ENCODE measurements at places on chromosomes 12 and 14. TPM values are rescaled to one million over a fixed set of nuclear protein-coding genes. Genes with fewer than 3 reads are reported as not detected.
A peak's percentile ranks its signal among the peaks of the same experiment; 100 is the strongest.

GRCh38 chr12:132356691-132357622 is 27.6 kb upstream of the GALNT9 start:
- no peak for DNase-seq

DNA sequence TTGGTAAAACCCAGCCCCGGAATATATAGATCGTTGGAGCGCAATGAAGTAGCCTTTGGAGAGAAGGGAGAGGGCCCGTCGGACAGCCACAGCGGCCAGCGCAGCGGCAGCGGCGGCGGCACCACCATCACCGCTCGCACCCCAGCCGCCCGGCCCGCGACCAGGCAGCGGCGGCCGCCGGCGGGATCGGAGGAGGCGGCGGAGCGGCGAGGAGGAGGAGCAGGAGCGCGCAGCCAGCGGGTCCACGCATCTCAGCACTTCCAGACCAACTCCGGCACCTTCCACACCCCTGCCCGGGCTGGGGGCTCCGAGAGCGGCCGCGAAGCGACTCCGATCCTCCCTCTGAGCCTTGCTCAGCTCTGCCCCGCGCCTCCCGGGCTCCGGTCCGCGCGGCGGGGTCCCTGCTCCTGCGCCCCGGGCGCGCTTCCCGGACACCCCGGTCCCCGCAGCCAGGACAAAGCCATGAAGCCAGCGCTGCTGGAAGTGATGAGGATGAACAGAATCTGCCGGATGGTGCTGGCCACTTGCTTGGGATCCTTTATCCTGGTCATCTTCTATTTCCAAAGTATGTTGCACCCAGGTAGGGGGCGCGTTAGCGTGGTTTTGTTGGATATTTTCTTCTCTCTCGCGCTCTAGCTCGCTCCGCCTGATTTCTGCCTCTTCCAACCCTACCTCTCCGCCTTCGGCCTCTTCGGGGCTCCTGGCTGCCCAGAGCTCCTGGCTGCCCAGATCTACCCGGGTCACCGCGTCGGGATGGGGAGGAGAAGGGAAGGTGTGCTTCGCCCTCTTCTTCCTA is 400 bp downstream of the CHST11 start:
- peak; percentile 57 for DNase-seq

GRCh38 chr14:89551955-89552354 is 134.9 kb upstream of the FOXN3 start:
- DNase-seq = no peak

Gene CCDC175
- polyA plus RNA-seq = not detected

DNA sequence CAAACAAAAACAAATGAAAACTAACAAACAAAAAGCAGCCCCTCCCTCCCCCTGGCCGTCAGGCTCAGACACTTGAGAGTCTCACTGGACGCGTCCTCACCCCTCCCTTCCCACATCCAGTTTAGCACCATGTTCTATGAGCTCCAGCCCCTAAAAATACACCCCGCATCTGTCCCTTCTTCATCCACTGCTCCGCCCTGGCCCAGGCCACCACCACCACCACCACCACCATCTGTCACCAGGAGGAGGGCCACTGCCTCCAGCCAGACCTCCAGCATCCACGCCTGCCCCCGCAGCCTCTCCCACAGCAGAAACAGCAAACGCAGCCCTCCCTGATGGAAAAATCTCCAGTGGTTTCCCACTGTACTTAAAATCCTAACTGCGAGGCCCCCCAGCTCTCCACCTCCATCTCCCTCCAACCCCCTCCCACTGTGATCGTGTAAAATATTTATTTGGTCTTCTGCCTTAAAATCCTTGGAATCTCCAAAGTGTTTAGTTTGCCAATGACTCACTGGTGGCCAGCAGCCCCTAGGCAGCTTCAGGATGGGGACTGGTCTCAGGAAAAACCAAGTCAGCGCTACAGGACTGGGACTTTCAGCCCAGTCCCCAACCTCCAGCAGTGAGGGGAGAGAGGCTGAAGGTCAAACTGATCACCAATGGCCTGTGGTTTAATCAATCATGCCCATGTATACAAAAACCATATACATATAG is 95.1 kb downstream of the SCARB1 start:
- no peak for DNase-seq

DNA sequence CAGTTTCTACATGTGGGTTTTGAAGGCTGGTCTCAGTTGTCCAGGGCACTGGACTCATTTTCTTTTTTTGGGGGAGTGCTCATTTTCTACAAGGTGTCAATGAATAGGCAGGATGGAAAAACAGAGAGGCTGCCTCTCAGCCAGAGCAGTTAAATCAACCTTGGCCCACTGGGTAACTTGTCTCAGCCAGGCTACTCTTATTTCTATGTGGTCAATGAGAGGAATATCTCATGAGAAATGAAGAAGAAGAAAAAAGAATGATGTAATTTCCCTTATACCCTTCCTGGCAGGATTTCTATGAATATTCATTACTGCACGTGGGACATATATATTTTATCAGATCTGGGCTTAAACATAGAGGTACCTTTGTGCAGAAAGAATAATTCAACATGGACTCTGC is 155.2 kb upstream of the E2F7 start:
- no peak for DNase-seq

Gene COX6A1
- polyA plus RNA-seq = 96.6 TPM

DNA sequence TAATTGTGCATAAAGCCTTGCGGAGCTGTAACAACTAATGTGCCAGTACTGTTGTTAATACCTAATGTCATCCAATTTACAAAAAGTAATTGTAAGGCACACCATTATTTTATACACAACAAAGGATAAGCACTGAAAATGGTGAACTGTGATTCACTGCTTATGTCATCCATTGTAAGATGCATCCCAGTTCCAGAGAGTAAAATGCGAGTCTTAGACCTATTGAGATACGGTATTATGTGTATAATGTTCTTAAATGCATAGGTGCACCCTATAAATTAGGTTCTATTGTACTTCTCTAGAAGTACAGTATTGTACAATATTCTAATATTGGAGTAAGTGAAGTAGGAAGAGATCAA is 406 bp downstream of the PARP2 start:
- no peak for DNase-seq

- no peak for DNase-seq
Observed at GRCh38 chr12:5585178-5585577, 153.3 kb downstream of the NTF3 start.

DNA sequence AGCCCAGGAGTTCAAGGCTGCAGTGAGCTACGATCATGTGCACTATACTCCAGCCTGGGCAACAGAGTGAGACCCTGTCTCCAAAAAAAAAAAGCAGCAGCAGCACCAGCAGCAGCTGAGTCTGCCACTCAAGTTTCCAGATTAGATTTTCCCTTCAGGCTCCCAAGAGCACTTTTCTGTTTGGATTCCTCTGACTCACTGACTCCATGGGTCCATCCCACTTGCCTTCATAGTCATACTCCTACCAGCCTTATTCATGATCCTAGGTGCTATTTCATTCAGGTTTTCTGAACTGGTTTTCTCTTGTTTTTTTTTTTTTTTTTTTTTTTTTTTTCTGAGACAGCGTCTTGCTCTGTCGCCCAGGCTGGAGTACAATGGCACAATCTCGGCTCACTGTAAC is 6.8 kb upstream of the TWF1 start:
- no peak for DNase-seq

Gene TEX52
- polyA plus RNA-seq = not detected

DNA sequence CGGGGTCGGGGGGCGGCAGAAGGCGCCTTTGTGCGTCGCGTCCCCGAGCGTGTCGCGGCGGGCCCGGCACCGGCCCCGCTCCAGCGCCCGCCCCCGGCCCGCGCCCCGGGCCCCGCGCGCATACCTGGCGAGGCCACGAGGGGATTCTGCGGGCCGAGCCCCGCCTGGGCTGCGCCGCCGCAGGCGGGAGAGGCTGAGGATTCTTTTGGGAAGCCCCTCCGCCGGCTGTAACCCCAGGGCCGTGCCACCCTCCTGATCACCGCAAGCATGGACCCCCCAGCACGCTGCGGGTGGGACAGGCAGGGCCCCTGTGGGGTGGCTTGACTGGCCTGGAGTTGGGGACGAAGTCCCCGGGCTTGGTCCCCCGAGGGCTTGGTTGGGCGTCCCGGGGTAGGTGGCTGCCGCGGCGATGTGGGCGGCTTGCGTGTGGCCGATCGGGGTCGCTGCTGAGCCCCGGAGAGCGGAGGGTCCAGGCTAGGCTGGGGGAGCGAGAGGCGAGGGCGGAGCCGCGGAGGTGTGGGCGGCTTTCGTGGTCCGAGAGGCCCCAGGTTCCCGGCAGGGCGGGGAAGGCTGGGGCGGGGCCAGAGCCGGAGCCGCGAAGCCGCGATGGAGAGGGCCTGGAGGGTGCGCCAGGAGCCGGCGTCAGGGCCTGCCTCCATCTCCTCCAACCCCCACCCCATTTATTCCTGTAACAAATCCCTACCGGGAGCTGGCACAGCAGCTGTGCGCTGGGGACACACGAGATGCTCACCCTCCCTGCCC is 28.4 kb upstream of the GPR132 start:
- DNase-seq = no peak

- no peak for DNase-seq
Observed at GRCh38 chr14:63709589-63709988, 18.3 kb downstream of the SGPP1 start.

Gene LGR5
- 0.04 TPM for polyA plus RNA-seq

Gene EIF4B
- polyA plus RNA-seq = 150 TPM

DNA sequence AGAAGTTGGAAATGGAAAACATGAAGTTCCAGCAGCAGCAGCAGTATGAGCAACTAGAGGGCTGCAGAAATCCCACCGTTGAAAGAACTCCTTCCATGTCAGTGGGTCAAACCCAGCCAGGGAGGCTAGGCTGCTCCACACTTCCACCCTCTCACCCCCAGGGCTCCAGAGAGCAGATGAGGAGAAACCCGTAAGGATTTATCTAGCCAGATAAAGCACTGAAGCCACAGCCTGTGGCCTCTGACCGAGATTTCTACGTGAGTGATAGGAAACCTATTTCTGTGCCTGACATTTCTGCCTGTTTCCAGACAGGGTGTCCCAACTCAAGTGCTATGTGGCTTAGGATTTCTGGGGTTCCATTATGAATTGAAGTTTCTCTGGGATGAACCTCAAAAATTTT is 100.0 kb upstream of the EEA1 start:
- no peak for DNase-seq

All from psoas muscle (tissue), 8 donors.